ENCODE measurements at places on chromosomes 2 and 18.

- no peak for DNase-seq
Observed at GRCh38 chr2:225937625-225938187, 538.2 kb downstream of the NYAP2 start.

GRCh38 chr18:44651478-44651877, 29.2 kb upstream of the SETBP1 start:
- DNase-seq, result no peak

GRCh38 chr2:105437708-105438103, 38.9 kb upstream of the FHL2 start:
- no peak for DNase-seq

DNA sequence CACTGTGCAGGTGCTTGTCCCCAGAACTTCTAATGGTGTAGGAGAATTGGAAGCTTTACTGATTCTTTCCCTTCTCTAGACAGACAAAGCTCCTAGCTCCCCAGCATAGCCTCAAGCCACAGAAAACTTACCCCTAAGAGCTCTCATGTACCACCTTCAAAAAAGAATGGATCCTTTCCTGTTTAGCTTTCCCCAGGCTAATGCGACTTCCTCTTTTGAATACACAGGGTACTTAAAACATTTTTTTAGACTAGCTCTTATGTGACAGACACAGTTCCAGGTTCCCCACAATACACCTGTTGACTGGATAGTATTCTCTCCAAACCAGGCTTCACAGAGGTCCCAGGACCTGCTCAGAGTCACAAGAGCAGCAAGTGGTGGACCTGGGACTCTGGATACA, 8.3 kb downstream of the CTAGE1 start:
- no peak for DNase-seq

DNA sequence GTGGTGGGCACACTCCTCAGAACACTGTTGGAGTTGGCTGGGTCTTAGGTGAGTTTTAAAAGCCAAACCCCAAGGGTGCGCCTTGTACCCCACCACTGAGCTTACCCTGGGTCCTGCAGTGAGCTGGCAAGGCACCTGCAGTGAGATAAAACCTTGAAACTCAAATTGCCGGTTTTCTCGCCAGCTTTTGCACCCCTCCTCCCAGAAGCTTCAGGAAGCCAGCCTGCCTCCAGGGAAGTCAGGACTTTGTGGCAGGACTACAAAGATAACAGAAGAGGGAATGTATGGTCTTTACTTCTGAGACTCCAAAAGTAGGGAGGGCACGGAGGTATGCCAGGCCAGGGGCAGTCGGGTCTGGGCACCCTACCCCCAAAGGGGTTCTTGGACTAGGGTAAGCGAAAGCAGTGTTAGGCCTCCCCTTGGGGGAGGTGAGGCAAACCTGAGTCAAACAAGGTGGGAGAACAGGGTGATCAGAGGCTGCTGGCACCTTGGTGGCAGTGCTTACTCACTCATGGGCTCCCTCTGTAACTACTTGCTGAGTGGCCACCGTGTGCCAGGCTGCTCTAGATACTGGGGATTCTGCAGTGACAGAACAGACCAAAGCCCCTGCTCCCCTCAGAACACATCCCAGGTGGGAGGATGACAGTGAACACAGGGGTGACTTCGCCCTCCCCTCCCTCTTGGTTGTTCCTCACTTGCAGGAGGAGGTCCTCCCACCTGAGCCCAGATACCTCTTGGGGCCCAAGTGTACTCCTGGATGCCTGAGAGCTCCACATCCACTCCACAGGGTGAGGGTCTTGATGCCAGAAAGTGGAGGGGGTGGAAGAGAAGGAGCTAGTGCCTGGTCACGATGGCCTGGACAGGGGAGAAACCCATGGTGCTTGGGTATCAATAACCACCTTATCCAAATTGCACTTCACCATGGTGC, 69.3 kb upstream of the RGPD5 start:
- DNase-seq, result no peak

DNA sequence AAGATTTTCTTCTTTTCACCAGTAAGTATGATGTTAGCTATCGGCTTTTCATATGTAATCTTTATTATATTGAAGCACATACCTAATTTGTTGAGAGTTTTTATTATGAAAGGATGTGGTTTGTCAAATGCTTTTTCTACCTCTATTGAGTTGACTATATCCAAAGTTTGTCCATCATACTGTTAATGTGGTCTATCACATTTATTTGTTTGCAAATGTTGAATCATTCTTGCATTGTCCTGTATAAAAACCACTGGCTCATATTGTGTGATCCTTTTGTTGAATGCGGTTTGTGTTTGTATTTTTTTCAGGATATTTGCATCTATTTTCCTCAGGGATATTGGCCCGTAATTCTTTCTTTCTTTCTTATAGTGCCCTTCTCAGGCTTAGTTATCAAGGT, 675.5 kb downstream of the NUP35 start:
- DNase-seq, result no peak

DNA sequence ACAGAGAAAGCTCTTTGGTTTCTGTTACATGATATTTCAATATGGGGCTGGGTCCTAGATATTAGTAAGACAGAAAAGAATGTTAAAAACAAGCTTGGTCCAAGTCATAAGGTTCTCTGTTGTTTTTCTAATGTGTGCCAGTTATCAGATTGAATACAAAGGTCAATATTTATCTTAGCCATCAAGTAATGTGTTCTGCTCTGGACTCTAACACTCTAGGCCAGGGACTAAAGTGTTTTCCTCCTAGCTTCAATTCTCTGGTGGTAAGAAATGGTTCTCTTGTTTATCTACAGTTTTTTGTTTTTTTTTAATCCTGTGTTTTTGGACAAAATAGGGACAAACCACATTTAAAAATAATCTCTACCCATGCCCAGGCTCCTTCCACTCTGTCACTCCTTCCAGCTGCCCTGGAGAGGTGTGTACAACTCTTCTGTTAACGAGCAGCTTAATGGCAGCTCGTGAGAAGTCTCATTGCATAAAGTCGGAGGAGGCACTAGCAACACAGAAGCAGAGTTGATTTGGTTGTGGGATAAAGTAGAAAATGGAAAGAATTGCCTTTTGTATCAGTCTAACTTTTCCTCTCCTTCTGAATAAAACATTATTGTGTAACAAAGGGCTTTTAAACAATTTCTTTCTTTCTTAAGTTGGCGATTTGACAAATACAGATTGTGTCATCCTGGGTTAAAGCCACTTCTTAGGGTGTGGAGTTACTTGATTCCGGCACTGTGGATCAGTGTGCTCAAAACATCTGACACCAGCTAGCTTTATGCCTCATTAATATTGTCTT, 8.0 kb upstream of the SESTD1 start:
- DNase-seq, result no peak

GRCh38 chr2:218722876-218723785, 12.5 kb downstream of the TTLL4 start:
- no peak for DNase-seq

GRCh38 chr2:230537531-230537976, 121.6 kb downstream of the SP100 start:
- DNase-seq, result no peak

DNA sequence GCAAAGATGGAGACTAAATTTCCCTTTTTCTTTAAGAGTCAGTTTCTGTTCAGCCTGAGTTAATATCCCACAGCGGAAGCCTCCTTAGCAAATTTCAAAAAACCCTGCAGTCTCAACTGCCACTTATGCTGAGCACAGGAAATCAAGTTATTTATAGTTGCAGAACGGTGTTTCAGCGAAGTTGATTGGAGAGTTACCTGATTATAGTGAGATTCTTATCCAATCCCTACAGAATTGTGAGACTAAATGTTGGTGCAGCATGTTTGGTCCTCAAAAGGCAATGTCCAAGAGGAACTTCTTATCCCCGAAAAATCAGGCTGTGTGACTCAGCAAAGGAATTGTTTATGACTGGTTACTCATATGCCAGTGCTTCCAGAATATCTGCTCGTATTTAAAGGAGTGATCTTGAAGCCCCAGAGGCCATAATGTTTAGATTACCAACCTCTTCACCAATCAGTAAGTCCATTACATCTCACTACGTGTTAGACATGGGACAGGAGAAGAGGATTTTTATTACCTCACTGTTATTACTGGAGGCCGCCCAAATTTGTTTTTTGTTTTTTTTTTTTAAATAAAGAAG, 67.9 kb downstream of the LRRFIP1 start:
- peak; percentile 71 for DNase-seq

GRCh38 chr2:153622285-153622684, 143.7 kb upstream of the RPRM start:
- DNase-seq, result no peak

DNA sequence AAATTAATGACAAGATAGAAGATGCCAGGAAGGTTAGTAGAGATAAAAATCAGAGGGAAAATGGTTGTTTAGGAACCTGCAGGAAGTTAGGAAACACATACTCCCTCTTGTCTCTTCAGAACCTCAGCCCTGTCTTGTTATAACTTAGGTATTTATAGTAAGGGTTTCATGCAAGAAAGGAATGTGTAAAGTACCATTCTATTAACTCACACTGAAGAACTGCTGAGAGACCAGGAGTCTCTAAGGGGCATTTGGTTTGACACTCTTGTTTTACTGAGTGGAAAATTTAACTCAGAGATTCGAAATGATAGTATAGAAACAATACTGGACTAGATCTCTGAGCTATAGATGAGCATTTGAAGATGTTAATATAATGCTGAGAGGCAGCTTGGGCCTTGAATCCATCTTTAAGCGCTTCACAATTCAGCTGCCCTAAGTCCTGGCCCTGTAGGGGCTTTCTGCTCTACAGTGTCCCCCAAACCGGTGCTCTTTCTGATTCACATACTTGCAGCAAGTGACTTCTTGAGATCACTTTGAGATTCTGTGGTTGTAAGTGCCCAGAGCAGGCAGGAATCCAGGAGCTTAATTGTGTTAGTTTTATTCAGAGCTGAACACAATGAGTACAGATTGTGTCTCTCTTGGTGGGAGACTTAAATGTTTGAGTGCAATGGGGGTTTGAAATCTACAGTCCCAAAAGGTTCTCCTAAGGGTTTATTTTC, 235.0 kb upstream of the RGPD4 start:
- no peak for DNase-seq

- DNase-seq, result no peak
Observed at GRCh38 chr2:75396314-75396713, 164.4 kb downstream of the EVA1A start.

- DNase-seq, result no peak
Observed at GRCh38 chr2:207260947-207261346, 95.2 kb upstream of the KLF7 start.

- peak; percentile 32 for DNase-seq
Observed at GRCh38 chr2:47488870-47489584, 86.1 kb downstream of the MSH2 start.

DNA sequence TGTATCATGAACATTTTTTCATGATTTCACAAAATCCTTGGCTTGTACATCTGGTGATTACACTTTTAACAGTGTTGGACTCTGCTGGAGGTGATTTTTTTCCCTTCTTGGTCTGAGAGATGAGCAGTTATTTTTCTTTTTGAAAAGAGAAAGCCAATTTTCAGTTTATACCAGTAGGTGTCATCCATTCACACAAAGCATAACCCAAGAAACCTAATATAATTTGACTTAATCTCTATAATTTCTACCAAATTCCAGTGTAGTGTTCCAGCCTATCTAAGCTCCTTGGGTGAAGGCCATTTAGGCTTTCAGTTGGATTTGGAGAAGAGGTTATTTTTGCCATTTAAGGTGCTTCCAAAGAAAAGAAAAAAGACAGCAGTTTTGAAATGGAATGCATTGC, 7.7 kb upstream of the ICOS start:
- no peak for DNase-seq

GRCh38 chr18:22609642-22610041, 191.9 kb upstream of the CTAGE1 start:
- no peak for DNase-seq

DNA sequence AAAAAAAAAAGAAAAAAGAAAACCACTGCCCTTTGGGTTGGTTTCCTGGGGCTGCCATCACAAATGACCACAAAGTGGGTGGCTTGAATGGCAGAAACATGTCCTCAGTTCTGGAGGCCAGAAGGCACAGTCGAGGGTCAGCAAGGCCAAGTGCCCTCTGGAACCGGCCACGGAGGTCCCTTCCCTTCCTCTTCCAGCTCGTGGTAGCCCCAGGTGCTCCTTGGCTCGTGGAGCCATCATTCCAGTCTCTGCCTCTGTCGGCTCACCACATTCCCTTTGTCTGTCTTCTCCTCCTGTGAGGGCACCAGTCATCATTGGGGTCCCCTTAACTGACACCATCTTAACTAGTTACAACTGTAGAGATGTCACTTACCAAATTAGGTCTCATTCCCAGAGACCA, 8.5 kb upstream of the NFATC1 start:
- no peak for DNase-seq

- DNase-seq, result no peak
Observed at GRCh38 chr2:217918308-217919024, 84.3 kb downstream of the TNS1 start.

GRCh38 chr18:49847524-49847923, 34.2 kb upstream of the ACAA2 start:
- no peak for DNase-seq

DNA sequence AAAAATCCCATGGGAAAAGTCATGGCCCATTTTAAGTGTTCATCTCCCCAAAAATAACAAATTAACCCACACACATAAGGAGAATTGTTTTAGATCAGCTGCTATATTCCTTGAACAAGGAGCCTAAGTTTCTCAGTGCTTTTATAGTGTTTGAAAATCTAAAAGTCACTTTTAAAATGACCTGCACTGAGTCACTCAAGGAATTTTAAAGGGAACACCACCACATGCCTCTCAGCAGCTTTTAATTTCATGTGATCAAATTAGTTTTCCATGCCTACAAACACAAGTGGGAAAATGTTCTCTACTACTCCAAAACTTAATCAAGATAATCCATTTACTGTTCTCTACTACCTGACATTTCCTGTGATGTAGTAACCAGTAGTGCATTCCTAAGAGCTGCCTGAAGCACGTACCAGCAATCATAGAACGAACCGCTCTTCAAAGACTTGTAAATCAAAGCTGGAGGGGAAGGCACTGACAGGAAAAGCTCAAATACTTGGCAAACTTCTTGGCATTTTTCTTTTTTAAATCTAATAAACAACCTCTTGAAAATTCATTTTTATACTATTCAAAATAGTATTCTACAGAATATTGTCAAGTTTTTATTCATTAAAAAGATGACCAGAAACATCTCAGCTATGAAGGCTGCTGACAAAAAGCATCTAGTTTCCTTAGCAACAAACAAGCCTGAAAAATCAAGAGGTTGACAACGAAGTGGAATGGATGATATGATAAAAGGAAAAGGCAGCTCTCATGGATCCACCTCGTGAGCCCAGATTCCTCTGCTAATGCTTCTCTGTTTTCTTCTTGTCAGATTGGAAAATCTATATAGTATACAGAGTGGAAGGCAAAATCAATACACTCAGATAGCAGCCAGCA, 37.2 kb downstream of the LRPPRC start:
- DNase-seq, result no peak

- DNase-seq, result no peak
Observed at GRCh38 chr18:46718501-46719341, 38.1 kb downstream of the ST8SIA5 start.

DNA sequence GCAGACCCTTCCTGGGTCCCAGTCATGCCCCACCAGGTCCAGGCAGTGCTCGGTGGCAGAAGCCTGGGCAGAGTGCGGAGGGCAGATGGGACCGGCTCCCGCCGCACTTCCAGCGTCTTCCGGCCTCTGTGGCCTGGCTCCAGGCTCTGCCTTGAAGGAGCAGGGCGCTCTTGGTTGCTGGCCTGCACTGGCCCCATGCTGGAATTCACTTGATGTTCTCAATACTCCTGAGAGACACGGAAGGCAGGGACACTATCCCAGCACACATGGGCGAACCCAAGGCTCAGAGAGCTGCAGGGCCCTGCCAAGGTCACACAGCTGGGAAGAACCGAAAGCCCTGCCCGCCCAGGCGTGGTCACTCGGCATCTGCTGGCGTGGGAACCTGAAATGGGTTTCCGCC, 87.6 kb upstream of the ODC1 start:
- DNase-seq, result no peak

Data from HCT116 (cell line).